A549 treated with ZK216348 at 1 μM for 4 hours (cell line): ENCODE measurements at places on chromosomes 3 and 15. TPM values are rescaled to one million over a fixed set of nuclear protein-coding genes. Genes with fewer than 3 reads are reported as not detected.

The CSPG4 gene
- 0.04 to 0.27 TPM (median 0.09 TPM) in 5 replicates for total RNA-seq

The MEIS2 gene
- 9.2 to 10.1 TPM (median 9.9 TPM) in 5 replicates for total RNA-seq

The WNT7A gene
- 0.05 to 0.48 TPM (median 0.14 TPM) in 5 replicates for total RNA-seq

The MORC1 gene
- not detected in 5 replicates for total RNA-seq

The TMEM212 gene
- not detected in 5 replicates for total RNA-seq

The ISL2 gene
- total RNA-seq, result 1.8 to 4.7 TPM (median 4.0 TPM) in 5 replicates

The FSTL1 gene
- total RNA-seq, result 40.6 to 76.2 TPM (median 67.2 TPM) in 5 replicates

The CKMT1B gene
- 2.2 to 4.7 TPM (median 3.7 TPM) in 5 replicates for total RNA-seq

The IQCF2 gene
- not detected in 5 replicates for total RNA-seq

The TNIK gene
- total RNA-seq, result 1.8 to 2.6 TPM (median 2.3 TPM) in 5 replicates

The LSAMP gene
- 0.04 to 0.49 TPM (median 0.08 TPM) in 5 replicates for total RNA-seq

The ZPLD1 gene
- 0.04 to 0.05 TPM in 2 of 5 replicates, not detected in the others for total RNA-seq
